ENCODE measurements at places on chromosomes 6 and 20. TPM values are rescaled to one million over a fixed set of nuclear protein-coding genes. Genes with fewer than 3 reads are reported as not detected.

The PBX2 gene
- total RNA-seq, result 205 TPM

The BEND6 gene
- total RNA-seq, result 1.8 TPM

The HECA gene
- 9.3 TPM for total RNA-seq

The PHACTR3 gene
- total RNA-seq, result 22.4 TPM

The SLC22A1 gene
- 1.7 TPM for total RNA-seq

The GDAP1L1 gene
- 10.0 TPM for total RNA-seq

The SNAP25 gene
- 9.2 TPM for total RNA-seq

The LTA gene
- total RNA-seq, result 0.26 TPM

- H3K27me3 ChIP-seq, result peaks cover 14% of the 10 kb centered on the region
- H3K4me1 ChIP-seq, result peaks cover 6% of the 10 kb centered on the region
Measured at GRCh38 chr6:42040856-42041480, 9.4 kb upstream of the TAF8 start.

- no peak for DNase-seq
- H3K36me3 ChIP-seq, result peaks cover 2% of the 10 kb centered on the region
- no peak overlapping the region for H3K27ac ChIP-seq
Measured at GRCh38 chr20:57223648-57224489, 42.6 kb downstream of the BMP7 start.

- no peak overlapping the region for H3K27ac ChIP-seq
- H3K27me3 ChIP-seq, result no peaks in the 10 kb centered on the region
- H3K4me3 ChIP-seq, result no peak overlapping the region
- no peaks in the 10 kb centered on the region for H3K36me3 ChIP-seq
- DNase-seq, result no peak
Measured at GRCh38 chr6:95805699-95806098, 210.1 kb upstream of the FUT9 start.

- H3K4me3 ChIP-seq, result no peak overlapping the region
- peaks cover 12% of the 10 kb centered on the region for H3K36me3 ChIP-seq
- H3K27ac ChIP-seq, result no peak overlapping the region
- DNase-seq, result no peak
Measured at GRCh38 chr6:27862396-27863066, 49.7 kb downstream of the OR2B2 start.

DNA sequence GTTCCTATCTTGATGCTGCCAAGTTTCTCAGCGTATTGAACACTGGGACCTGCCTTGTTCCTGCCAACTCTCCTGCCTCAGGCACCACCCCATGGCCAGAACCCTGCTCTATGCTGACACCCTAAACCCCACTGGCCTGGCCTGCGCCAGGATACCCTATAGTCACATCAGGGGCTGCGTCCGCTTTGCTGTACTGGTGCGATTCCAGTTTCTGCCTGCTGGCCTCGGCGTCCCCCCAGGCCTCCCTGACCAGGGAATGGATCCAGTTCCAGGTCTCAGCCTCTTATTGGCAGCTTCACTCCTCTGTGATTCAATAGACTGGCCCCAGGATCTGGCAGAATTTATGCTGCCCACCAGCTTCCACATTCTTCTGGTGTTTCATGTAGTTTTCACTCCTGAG is 55.0 kb downstream of the GPR6 start:
- peak overlapping the region; percentile 82 for H3K27ac ChIP-seq
- no peaks in the 10 kb centered on the region for H3K36me3 ChIP-seq
- no peaks in the 10 kb centered on the region for H3K27me3 ChIP-seq

DNA sequence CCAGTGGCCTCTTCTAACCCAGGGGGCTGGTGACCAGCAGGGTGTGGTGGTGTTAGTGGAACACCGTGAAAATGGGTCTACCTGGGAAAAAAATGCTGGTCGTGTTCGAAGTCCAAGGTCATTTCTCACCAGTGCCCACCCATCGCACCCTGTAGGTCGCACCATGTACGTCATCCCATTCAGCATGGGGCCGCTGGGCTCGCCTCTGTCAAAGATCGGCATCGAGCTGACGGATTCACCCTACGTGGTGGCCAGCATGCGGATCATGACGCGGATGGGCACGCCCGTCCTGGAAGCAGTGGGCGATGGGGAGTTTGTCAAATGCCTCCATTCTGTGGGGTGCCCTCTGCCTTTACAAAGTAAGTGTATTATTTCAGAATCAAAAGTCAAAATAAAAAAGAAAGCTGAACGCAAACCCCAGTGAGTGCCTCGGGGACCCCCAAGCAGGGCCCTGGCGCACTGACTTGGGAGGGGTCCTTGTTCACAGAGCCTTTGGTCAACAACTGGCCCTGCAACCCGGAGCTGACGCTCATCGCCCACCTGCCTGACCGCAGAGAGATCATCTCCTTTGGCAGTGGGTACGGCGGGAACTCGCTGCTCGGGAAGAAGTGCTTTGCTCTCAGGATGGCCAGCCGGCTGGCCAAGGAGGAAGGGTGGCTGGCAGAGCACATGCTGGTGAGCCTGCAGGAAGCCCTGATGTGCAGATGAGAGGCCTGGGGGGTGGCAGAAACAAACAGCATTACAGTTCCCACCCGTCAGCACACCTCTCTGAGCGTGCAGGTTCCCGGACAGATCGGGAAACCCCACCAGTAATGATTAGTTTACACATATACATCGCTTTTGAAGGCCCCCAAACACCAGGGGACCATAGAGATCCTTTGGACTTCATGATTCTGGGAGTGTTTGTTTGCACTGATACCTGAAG is 1.9 kb downstream of the PCK1 start:
- no peak for DNase-seq
- H3K27ac ChIP-seq, result peak overlapping the region; percentile 50
- H3K36me3 ChIP-seq, result no peaks in the 10 kb centered on the region
- no peak overlapping the region for H3K4me3 ChIP-seq
- H3K4me1 ChIP-seq, result peaks cover 3% of the 10 kb centered on the region

- no peaks in the 10 kb centered on the region for H3K4me1 ChIP-seq
- no peak overlapping the region for H3K27ac ChIP-seq
- H3K36me3 ChIP-seq, result no peaks in the 10 kb centered on the region
- H3K4me3 ChIP-seq, result no peak overlapping the region
- H3K27me3 ChIP-seq, result peaks cover 47% of the 10 kb centered on the region
Measured at GRCh38 chr20:24762371-24762770, 186.7 kb upstream of the CST7 start.

DNA sequence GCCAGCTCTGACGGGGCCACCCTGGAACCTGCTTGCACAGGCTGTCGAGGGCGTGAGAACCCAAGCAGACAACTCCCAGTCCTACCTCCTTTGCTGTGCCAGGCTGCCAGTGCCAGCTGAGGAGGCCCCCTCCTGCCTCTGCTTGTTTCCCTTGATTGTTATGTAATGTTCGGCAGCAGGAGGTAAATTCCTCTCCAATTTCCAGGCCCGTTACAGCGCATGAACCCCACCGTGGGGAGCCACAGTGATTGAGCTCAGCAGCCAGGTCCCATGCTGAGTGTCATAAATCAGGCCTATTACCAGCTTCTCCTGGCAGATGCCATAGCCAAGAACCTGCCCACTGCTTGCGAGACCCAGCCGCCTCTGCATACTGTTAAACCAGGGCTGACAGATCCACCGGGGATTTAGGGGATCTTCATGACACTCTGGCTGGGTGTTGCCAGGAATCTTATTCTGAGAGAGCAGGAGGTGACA is 320.5 kb downstream of the DHX35 start:
- H3K4me1 ChIP-seq, result peaks cover 8% of the 10 kb centered on the region
- H3K27me3 ChIP-seq, result peaks cover 24% of the 10 kb centered on the region
- no peak overlapping the region for H3K27ac ChIP-seq
- H3K4me3 ChIP-seq, result no peak overlapping the region
- H3K36me3 ChIP-seq, result peaks cover 2% of the 10 kb centered on the region

Data from neural crest cell (in vitro differentiated cells).